ENCODE measurements at places on chromosomes 1 and 21.

- DNase-seq = no peak
Measured at GRCh38 chr21:38664841-38665240, 140.9 kb upstream of the ETS2 start.

DNA sequence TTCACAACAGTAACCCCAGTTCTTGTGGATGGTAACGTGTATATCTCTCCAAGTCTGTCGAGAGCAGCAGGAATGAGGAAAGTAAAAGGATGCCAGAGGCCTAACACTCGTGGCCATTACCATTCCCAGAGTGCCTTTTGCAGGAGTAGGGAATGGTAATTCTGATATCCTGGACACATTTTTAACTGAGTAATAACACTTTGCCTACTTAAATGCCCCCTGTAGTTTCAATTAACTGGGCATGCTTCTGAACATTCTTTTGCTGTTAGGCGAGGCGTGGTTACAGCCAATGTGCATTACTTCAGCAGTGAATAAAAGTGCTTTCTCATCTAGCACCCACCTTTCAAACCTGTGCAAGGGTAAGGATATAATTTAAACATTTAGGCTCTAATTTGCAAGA is 258.5 kb upstream of the ADGRL2 start:
- DNase-seq = no peak

DNA sequence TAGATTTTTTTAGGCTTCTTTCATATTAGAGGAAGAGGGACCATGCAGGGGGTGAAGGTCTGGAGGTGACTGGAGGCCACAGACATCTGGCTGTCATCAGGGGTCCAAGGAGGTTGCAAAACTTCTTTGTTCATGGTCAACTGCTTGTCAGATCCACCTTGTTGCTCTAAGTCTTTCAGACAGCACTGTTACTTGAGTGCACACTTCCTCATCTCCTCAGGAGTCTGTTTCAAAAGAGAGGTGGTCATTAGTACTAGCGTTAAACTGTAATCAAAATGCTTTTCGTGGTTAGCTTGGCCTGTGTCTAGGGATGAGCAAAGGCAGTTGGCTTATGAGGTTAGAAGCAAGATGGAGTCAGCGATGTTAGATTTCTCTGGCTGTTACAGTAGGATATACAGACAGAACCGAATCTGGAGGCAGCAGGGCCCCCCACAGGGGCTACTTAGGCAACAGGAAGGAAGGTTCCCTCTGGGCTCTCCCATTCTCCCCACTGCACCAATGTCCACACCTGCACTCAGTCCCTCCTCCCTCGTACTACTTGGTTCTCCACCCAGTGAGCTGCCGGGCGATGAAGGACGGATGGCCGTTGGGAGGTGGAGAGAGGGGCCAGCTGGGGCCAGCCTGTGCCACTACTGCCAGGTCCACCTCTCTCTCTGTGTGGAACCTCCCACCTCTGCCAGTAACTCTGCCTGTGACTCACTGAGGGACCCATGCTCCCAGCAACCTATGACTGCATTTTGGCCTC is 57.2 kb downstream of the TOR1AIP2 start:
- no peak for DNase-seq

- DNase-seq = no peak
Measured at GRCh38 chr1:55898181-55898580, 681.2 kb downstream of the PLPP3 start.

DNA sequence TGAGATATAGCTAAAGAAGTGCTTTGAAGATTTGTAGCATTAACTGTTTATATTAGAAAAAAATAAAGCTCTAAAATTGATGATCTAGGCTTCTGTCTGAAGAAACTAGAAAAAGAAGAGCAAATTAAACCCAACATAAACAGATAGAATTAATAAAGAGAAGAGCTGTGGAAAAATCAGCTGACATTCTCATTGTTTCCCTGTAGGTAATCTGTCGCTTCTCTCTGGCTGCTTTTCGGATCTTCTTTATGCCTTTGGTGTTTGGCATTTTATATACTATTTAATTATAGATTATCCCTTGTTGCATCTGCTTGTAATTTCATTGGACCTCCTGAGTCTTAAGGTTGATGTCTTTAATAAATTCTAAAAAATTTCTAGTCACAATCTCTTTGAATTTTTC is 59.8 kb downstream of the MPZL1 start:
- no peak for DNase-seq

DNA sequence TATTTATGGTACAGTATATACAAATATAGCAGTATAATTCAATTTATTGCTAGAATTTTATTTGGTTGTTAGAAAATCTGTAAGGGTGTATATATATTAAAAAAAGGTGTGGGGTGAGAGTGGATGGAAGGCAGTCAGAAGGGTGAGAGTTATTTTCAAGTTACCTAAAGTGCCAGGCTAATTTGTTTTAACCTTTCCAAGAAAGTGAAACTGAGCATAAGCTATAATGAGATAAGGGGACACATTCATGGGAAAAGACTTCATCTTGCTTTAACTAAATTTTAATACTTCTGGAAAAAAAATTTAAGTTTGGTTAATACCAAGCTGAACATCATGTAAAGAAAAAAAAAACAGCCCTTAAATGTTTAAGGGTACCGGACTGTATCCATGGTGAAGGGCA is 4.9 kb downstream of the TEX38 start:
- no peak for DNase-seq

GRCh38 chr1:5901841-5902240 is 90.4 kb downstream of the NPHP4 start:
- no peak for DNase-seq

DNA sequence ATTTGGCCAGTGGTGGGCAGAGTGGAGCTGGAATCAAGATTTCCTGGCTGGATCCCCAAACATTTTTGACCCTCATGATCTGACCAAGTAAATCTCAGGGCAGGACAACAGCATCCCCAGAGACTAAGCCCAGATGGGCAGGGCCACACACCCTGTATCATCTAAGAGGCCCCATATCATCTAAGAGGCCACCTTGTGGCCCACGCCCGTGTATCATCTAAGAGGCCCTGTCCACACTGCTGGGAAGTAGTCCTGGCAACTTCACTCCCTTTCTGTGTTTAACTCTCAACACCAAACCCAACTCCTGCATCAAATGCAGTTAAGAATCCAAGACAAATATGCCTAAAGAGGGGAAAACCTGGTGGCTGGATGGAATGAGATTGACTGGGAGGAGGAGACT is 81.6 kb upstream of the SSX2IP start:
- no peak for DNase-seq

DNA sequence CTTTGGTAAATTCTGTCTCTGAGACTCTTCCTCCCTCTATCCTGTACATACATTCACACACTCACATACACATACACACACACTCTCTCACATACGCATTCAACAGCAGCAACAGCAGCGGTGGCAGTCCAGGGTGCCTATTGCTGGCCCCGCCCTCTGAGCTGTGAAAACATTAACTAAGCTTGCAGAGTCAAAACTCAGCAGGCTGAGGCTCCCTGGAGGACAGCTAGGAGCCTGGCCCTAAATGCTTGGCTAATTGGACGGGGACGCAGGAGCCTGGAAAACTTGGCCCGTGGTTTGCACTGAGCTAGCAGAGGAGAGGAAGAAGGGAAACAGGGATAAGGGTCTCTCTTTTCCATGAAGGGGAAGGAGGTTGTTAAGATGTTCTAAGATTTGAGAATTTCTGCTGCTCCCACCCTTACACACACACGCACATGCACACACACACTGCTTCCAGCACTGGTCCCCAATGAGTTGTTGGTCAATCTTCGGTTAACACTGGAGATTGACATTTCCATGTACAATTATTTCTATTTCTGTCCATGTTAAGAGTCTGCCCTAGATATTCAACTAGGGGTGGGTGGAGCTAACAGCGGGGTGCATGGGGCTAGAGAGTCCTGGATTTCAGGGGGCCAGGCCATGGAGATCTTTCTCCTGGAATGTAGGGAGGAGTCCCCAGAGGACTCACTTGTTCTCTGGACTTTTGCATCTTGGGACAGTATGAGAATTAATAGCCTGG is 94.2 kb downstream of the PLXNA2 start:
- DNase-seq = no peak

- no peak for DNase-seq
Measured at GRCh38 chr1:224959115-224959514, 29.6 kb downstream of the DNAH14 start.

GRCh38 chr1:171787686-171788480 is 6.4 kb downstream of the METTL13 start:
- DNase-seq = no peak

DNA sequence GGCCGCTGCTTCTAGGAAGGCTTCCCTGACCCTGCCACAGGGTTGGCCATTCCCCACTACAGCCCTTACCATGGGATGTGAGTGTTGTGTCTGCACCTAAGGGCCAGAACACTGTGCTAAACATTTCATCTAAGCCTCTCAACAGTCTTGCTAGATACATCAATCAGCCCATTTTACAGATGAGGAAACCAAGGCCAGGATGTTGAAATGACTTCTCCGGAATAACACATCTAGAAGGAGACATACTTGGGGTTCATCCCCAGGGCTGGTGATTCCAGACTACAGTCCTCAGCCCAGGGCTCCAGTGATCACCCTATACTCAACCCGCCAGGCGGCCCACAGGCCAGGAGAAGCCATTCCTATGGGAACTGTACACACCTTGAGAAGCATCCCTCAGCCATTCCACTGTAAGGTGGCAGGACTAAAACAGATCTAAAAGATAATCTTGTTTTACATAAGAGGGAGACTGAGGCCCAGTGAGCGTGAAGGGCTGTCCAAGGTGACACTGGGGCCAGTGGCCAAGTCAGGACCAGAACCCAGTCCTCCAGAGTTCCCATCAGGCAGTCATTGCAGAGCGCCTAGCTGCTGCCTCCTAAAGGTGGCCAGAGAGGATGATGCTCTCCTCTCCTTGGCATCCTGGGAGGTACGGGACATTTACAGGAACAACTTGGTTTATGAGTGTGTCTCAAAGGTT is 119.5 kb downstream of the GLIS1 start:
- DNase-seq = no peak

- DNase-seq = no peak
Measured at GRCh38 chr1:204647805-204648153, 37.8 kb downstream of the LRRN2 start.

DNA sequence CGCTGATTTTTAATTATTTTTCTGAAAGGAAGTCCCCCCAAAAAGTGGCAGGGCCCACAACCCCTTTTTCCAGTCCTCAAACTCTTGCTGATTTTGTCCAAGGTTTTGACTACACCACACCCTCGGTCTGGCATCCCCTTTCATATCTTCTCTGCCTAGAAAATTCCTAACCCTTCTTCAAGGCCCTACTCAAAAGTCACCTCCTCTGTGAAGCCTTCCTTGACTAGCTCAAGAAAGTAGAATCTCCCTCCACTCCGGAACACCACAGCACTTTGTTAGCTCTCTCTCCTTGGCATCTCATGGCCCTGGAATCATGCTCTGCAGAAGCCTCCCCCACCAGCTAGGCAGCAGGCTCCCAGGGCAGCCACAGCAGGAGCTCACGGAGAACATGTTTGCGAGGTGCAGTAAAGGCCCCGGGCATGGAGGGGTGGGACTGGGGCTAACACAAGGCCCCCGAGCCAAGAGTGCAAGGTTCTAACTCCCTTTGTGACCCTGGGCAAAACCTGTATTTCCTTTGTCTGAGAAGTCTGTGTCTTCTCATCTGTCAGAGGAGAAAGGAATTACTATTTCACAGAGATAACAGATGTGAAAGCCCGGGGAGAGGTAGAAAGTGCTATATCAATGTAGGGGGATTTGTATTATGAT is 17.7 kb upstream of the S100A7 start:
- no peak for DNase-seq

- no peak for DNase-seq
Measured at GRCh38 chr21:27379354-27379753, 412.5 kb upstream of the ADAMTS5 start.

GRCh38 chr1:16922466-16922865 is 735 bp downstream of the CROCC start:
- DNase-seq = peak; percentile 31

DNA sequence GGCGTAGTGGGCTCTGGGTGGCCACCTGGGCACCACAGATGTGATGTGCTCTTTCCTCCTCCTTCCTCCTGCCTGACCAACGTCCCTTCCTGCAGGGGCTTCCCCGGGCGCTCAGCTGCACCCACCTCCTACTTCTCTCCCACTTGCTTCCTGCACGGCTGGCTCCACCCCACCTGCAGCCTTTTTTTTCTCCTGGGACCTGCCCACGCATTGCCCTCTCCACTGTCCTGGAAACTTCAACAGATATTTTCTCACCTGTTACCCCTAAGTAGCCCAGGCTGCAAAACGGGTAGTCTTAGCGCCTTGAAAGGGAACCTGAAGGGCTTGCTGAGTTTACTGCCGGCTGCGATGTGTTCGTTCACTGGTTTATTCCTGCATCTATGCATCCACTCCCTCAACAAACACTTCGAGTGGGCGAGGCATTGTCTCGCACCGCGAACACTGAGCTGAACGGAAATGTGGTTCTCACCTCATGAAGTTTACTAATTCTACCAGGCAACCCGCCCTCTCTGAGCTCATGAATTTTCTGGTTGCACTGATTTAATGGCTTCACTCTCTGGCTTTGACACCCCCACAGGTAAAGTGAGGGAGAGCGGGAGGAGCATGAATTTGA is 23.6 kb downstream of the ZBTB18 start:
- peak; percentile 72 for DNase-seq

DNA sequence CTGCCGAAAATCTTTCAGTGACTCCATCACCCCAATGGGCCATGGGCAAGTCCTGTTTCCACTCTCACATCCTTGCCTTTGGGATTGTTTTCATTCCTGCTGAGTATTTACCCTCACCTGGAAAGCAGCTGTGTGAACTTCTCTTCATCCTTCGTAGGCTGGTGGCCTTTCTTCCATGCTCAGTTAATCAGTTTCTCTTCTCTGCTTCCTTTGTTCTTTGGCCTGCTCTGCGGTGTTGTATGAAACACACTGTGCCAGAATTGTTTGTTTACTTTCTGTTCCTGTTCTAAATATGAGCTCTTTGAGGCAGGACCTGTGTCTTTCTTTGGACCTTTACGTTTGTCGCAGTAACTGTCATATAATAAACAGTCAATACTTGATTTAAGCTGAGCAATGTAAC is 48.6 kb downstream of the ITSN1 start:
- no peak for DNase-seq

DNA sequence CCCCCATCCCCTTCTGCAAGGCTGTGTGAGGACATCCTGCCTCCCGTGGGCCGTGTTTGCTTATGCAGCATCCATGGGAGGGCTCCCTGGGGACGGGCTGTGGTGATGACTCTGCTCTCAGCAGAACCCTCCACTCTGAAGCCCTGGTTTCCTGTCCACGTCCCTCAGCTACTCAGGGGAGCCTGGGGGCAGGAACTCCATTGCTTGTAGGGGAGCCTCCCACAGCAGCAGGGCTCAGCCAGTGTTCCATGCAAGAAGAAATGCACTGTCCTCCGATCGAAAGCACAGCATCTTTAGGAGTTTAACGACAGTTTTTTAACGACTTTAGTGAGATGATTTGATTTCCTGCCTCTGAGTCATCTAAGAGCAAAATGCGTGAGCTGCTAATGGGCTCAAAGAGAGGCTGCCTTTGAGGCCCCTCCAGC is 8.3 kb upstream of the KCNAB2 start:
- peak; percentile 69 for DNase-seq

GRCh38 chr1:53485478-53486394 is 26.5 kb downstream of the DMRTB1 start:
- peak; percentile 82 for DNase-seq

GRCh38 chr21:17461582-17461981 is 51.3 kb upstream of the CXADR start:
- no peak for DNase-seq

- DNase-seq = no peak
Measured at GRCh38 chr1:109846162-109846561, 64.5 kb upstream of the CSF1 start.

GRCh38 chr1:19138331-19138730 is 71.7 kb downstream of the UBR4 start:
- DNase-seq = no peak

GRCh38 chr1:211333906-211334305 is 7.3 kb downstream of the TRAF5 start:
- DNase-seq = no peak

Measured in GM13977 (cell line).